Colonic mucosa (tissue), 4 donors: ENCODE measurements at places on chromosomes 4 and X.

DNA sequence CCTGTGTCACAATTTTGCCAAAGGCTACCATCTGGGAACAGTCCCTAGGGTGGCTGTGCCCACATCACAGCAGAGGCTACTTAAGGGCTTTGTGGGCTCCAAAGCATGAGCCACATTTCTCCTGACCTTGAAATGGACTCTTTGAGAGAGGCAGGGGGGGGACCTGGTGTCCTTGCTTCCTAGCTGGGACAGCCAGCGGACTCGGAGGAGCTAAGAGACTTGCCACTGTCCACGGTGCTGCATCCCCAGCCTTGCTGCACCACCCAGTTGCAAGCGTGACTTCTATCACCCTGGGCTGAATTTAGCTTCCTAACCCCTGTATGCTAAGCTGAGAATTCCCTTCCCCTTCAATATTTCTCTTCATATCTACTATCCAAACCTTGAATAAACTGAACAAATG lies 99.0 kb downstream of the PHKA2 start:
- H3K36me3 ChIP-seq, result no peaks in the 10 kb centered on the region
- no peak overlapping the region for H3K27ac ChIP-seq
- no peak for DNase-seq
- no peaks in the 10 kb centered on the region for H3K27me3 ChIP-seq

DNA sequence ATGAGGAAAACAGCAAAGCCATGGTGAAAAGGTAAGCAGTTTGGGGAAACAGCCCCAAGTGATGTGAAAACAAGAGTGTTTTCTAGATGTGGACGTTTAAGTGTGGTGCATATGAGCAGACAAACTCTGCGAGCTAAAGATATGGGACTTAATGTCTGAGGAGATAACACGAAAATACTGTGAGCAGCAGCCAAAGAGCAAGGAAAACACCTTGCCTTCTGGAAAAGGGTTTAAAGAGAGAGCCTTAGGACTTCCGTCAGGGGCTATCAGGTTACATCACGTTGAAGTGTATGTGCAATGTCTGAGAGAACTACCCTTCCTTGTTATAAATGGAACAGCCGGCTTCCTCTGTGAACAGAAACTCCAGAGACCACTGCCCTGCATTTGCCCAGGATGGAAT lies 54.2 kb downstream of the LEF1 start:
- DNase-seq, result no peak
- no peak overlapping the region for H3K27ac ChIP-seq
- H3K36me3 ChIP-seq, result no peaks in the 10 kb centered on the region
- no peak overlapping the region for H3K4me3 ChIP-seq

GRCh38 chr4:41323179-41323578 lies 66.5 kb downstream of the UCHL1 start:
- DNase-seq, result no peak
- H3K27ac ChIP-seq, result no peak overlapping the region
- H3K4me3 ChIP-seq, result no peak overlapping the region
- H3K27me3 ChIP-seq, result no peaks in the 10 kb centered on the region
- H3K4me1 ChIP-seq, result no peaks in the 10 kb centered on the region
- H3K36me3 ChIP-seq, result no peaks in the 10 kb centered on the region

DNA sequence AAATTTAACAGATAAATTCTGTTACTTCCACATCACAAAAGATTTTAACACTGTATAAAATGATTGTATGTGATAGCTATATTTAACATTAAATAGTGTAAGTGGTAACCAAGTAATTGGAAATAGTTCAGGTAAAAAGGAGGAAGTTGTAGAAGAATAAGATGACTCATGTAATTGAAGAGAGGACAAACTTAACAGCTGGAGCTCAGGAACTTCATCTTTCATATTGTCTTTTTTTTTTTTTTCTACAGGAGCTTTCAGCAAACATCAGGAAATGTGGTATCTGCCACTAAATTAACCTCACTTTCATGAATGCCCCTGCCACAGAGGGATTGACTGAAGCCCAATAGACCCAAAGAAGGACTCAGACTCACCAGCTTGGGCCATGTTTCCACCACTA lies 188.4 kb upstream of the VEGFC start:
- H3K4me3 ChIP-seq, result no peak overlapping the region
- H3K36me3 ChIP-seq, result no peaks in the 10 kb centered on the region
- H3K27ac ChIP-seq, result no peak overlapping the region
- no peaks in the 10 kb centered on the region for H3K27me3 ChIP-seq
- H3K4me1 ChIP-seq, result no peaks in the 10 kb centered on the region
